ENCODE measurements at places on chromosomes 11 and 22.

- DNase-seq, result no peak
These were observed 92.3 kb downstream of the CD44 start for GRCh38 chr11:35231076-35231860.

DNA sequence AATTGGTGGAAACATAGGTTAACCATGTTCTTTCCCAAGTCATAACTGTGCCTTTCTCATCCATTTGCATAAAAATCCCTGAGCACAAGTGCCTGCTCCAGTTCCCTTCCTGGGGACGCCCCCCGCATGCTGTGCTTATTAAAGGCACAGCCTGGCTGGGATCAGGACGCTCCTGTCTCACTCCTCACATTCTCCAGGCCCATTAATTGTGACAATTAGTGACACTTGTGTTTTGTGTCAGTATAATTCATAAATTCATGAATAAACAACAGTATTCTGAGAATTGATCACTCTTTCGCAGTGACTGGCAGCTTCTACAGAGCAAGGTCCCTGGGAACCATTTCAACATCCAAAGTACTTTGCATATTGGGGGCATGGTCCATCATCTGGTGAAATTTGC, 1354.4 kb downstream of the TBC1D22A start:
- DNase-seq, result no peak

DNA sequence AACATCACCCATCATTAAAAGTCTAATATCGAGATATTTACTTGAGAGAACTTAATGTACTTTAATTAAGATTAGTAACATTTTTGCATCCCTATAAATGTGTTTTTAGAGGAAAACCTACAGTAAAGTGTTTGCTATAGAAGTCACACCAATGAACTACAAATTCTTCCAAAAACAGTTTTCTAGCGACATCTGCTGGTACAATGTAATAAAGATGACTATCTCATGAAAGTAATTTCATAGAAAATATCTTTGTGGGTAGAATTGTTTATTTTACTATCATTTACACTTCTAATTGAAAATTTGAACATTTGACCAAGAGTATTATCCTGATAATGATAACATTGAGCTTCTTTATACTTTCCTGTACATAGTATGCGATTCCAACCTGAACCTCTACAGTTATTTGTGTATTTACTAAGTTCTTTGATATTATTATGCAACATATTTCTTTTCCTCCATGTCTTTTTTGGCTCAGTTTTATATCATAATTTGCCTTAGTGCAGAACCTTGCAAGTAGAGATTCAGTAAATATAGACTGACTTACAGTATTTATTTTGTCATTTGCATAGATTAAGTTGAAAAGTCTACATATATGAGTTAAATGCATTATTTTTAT, 252.7 kb downstream of the TMEM135 start:
- DNase-seq, result peak; percentile 88

DNA sequence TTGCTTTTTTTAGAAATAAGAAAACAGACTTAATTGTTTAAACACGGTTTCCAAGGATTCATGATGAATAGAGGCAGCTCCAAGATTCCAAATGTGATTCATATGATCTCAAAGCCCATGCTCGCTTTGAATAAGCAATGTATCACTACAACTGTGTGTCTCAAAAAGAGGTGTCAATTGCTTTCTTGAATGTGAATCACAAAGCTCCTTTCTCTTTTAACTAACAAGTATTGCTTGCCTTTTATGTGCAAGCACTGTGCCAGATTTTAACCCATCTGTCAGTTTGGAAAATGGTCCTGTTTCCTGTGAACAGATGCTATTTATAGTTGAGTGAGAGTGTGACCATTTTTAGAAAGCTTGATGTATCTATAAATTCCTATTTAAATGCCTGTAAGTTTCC, 6.5 kb downstream of the OOSP1 start:
- no peak for DNase-seq

DNA sequence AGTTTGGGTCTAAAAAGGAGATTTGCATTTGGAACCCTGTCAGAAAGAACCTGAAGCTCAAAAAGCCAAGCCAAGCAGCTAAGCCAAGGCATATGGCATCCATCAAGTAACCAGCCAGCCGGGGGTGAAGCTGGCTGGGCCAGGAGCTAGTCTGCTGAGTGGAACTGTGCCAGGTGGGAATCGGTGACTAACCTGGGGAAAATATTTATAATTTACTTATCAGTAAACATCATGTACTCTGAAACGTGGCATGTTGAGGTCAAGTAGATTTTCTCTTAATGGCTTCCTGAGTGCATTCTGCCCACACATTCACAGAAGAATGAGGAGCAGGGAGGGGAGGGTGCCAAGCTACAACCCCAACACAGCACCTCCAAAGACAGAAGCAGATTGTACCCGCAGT, 70.5 kb upstream of the SESN3 start:
- peak; percentile 72 for DNase-seq

DNA sequence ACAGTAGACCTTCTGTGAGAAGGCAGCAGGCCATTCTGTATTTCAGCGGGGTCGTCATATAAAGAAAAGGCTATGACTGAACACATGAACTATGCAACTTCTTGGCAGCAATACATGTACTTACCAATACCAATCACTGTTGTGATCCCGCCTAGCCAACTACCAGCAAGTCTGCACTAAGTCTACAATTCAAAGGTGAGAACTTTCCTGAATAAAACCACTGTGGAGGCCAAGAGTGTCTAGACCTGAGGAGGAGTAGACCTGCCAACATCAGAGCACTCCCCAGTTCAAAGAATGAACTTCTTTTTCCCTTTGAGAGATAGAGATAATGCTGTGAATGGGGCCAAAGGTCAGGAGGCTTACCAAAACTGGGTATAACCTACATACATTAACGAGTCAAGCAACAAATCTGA, 108.2 kb downstream of the SIK3 start:
- no peak for DNase-seq

DNA sequence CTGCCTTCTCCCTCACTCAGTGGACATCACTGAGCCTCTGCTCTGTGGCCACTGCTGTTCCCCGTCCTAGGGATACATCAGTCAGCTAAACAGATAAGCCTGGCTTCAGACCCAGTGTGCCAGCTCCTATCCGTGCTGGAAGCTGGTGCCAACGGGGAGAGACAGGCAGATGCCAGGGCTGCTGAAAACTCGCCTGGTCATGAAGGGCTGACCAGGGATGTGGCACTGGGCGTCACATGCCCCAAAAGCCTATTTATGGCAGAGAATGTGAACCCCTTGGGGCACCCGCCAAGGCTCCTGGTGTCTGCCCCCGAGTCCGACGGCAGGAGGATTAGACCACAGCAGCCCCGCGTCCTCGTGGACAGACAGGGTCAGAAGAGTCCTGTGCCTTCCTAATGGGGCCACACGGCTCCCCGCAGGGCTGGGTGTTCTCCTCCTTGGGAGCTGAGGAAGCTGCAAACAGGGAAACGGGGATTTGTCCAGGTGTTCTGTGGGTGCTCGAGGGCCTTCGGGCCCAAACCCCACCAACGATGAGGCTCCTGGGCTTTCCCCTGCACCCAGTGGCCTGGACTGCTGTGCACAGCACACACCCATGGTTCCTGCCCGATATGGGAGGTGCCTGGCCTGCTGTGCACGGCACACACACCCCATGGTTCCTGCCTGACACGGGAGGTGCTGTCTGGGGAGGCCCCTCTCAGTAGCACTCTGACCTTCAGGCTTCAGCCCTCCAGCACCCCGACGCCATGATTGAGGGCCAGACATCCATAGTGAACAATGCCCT, 19.9 kb downstream of the ANO1 start:
- no peak for DNase-seq

DNA sequence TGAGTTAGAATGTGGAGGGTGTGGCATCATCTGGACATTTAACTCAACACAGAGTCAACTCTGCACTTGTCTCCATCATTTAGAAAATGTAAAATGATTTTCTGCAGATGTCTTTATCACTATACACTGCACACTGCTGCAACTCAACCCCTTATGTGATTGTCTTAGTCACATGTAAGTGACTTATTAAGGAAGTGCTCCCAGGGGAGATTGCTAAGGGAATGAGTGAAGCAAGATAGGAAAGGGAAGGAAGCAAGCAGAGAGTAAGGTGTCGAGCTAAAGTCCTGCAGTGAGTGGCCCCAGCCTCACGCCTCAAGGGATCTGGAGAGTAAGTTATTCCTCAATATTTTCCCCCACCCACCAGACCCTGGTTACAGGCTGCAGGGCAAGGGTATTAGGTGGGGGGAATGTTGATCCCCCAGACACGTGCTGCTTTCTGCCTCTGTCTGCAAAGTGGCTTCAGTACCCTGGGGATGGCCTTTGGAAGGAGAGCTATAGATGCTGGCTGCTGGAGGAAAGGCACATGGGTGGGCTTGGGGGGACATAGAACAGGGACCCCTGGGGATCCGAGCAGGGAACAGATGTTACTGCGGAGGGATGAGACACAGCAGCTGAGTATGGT, 7.2 kb upstream of the CBX6 start:
- no peak for DNase-seq

DNA sequence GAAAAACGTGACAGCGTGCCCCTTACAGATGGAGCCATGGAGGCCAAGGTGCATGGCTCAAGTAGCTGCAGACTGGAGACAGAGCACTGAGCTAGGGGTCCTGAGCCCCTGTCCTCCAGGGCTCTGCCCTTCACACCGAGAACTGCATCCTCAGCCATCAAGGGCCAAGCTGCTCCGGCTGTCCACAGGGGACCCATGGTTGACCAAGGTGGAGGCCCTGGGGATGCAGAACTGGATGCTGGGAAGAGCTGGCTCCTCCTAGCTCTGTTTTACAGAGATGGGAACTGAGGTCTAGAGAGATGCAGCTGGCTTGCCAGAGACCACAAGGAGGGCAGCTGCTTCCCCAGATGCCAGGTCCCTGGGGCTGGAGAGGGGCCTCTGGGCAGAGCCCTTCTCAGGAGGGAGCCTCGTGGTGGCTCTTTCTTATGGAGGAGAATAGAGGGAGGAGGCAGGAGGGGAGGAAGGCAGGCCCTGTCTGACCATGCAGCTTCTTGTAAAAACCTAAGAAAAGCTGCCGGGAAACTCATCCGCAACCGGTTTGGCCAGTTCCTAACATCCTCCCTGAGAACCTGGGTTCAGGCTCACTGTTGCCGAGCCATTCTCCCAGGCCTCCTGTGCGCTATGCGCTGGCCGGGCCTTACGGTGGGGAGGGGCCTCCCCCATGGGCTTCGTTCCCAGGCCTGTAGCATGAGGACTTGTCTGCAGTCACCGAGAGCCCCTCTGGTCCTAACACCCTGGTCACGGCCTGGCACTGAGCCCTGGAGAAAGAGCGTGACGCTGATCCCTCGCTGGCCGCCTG, 80.6 kb downstream of the WNT7B start:
- DNase-seq, result peak; percentile 76

- no peak for DNase-seq
These were observed 7.3 kb upstream of the AHNAK start for GRCh38 chr11:62553839-62554361.

DNA sequence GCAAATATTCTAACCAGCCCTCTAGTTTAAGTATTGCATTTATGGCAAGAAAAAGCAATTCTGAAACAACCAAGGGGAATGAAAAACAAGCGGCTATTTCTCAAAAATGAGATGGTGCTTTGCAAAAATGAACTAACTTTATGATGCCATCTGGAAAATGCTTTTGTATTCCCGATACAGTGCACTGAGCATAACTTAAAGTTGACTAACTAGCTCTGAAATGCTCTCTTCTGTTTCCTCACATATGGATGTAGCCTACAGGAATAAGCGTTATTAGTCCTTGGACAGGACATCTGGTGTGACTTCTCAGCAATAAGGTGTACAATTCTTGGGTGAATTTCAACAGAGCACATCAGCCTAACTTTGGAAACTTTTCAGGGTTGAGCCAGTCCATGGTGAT, 228.2 kb upstream of the DDI1 start:
- no peak for DNase-seq

DNA sequence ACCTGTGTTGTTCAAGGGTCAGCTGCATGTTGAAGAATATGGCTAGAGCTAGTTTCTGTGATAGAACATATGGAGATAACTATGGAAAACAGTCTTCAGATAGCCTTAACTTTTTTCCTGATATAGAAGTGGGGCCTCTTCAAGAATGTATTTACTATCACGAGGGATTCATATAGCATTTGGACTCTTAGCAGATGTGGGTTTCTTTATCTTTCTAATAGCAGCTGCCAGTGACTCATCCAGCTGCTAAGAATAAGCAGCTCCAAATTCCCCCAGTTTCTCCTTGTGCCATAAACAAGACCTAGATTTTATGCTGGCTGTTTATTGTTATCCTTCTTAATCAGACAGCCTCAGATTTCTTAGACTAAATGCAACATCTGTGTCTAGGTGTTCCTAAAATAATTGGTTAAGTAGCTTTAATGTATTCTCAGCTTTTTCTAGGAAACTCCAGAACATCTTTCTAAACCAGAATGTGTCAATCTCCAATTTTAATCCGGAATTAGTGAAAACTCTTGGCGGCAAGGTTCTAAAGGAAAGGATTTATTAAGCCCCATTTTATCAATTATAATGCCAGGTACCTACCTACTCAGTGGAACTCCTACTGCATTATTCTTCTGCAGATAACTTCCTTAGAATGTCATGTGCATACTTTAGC, 119.8 kb downstream of the CSTPP1 start:
- DNase-seq, result peak; percentile 10

GRCh38 chr11:11937433-11937832, 71.0 kb downstream of the DKK3 start:
- no peak for DNase-seq

DNA sequence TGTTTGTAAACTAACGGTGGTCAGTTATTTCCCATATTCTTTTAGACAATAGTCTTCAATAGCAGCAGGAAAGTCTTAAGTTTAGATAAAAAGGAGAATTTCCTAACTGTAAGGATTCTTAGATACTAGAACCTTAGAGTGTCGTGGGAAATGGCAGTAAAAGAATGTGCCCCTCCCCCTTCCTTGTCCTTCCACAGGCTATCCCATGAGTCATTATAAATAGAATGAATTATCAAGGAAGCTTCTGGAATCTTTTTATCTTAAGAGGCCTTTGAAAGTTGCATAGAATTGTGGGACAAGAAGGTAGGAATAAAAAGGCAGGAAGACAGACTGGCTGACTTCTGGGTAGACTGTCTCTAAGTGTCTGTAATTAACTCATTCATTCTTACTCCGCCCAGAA, 165.2 kb upstream of the TBCEL start:
- DNase-seq, result no peak

DNA sequence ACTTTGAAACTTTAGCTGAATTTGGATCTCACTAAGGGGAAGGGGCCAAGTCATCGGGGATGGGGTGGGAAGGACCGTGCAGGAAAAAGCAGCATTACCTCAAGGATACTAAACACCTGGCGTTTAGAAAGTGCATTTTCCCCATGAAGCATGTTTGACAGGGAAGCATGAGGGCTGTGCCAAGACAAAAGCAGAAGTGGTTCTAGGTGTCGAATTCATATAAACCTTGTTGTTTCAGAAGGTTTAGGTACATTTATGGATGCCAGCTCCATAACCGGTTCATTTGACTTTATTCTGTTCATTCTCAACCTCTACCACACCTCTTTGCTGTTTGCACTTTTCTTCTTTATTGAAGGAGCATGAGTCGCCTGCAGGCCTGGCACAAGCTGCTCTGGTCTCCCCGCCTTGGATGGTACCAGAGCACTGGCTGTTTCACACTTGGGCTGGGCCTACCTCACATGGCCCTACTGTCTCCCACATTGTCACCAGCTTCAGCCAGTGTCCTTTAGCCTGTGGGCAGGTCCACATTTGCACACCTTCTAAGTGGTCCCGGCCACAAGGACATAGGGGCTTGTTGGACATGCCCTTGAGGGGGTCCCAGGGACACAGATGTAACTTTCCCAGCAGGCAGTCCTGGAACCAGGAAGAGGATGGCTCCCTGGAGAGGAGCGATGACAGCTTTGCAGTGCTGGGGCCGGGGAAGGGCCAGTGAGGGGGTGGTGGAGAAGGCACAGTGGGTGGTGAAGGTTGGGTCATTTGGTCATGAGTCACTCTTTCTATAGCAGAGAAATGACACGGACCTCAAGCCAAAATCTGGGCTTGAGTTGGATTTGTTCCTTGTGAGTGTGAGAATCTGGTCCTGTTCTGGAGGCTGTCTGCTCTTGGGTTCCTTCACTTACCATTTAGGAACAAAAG, 3.2 kb upstream of the ST14 start:
- peak; percentile 15 for DNase-seq

All from DMS53 (cell line).